Muscle of back (tissue), 13 donors: ENCODE measurements at places on chromosomes 3 and 15. TPM values are rescaled to one million over a fixed set of nuclear protein-coding genes. Genes with fewer than 3 reads are reported as not detected.
A peak's percentile ranks its signal among the peaks of the same experiment; 100 is the strongest.

Gene GLDN
- polyA plus RNA-seq, result 0.17 TPM

Gene SPTBN5
- polyA plus RNA-seq, result 2.5 TPM

Gene ARPP21
- 171 TPM for polyA plus RNA-seq

Gene GXYLT2
- polyA plus RNA-seq, result 33.5 TPM

Gene ZMYND10
- polyA plus RNA-seq, result 0.66 TPM

Gene AADAC
- 2.2 TPM for polyA plus RNA-seq

Gene ITPR1
- 16.4 TPM for polyA plus RNA-seq

Gene NR2F2
- 45.6 TPM for polyA plus RNA-seq

Gene SEMA5B
- polyA plus RNA-seq, result 19.9 TPM

GRCh38 chr3:42635111-42635510 lies 18.4 kb upstream of the ZBTB47 start:
- DNase-seq, result no peak

DNA sequence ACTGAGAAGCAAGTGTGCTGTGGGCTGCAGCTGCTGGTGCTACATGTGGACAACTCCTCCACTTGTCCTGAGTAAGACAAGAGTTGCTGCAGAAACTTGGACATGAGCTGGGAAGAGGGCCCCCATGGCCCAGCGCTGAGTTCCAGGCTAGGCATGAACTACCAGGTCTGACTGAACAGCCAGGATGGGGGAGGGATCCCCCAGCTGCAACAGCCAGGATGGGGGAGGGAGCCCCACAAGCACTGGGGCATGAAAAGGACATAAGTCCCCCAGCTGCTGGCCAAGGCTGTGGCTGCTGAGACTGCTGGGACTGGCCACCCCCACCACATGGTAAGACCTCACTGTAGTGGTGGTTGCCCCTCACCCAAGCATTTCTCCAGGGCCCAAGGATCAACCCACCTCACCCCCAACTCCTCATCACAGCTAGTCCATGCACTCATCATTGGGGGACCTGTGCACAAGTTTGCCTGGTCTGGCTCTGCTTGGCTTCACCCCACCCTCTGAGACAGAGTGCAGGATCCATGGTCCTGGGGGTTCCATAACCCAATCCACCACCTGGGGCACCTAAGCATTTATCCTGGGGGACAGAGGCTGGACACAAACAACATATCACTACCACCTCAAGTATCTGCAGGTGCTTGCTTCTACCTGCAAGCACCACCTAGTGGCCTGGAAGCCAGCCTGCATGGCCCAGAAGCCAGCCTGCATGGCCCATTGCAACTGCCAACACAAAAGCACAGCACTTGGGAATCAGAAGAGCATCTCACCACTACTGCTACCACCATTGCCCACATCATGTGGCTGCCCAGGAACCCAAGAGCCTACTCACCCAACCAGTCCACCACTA lies 84.5 kb upstream of the STT3B start:
- no peak for DNase-seq

DNA sequence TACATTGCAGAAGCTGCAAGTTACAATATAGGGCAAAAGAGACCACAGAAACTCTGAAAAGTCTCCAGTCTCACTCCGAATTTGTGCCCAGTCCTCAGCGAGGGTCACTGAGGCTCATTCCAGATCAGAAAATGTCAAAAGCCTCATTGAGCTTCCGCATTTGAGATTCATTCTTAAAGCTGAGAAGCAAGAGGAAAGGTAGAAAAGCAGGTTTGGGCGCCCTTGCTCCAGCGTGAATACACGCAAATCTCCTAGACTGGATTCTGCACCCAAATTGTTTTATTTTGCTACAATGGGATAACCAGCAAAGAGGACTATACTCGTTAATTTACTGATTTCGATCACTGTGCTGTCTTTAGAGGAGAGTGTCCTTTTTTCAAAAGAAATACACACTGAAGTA lies 212.2 kb downstream of the STT3B start:
- DNase-seq, result no peak

- no peak for DNase-seq
Observed at GRCh38 chr3:58161435-58162398, 49.1 kb downstream of the DNASE1L3 start.

GRCh38 chr3:23161896-23162570 lies 41.1 kb upstream of the UBE2E2 start:
- DNase-seq, result no peak

DNA sequence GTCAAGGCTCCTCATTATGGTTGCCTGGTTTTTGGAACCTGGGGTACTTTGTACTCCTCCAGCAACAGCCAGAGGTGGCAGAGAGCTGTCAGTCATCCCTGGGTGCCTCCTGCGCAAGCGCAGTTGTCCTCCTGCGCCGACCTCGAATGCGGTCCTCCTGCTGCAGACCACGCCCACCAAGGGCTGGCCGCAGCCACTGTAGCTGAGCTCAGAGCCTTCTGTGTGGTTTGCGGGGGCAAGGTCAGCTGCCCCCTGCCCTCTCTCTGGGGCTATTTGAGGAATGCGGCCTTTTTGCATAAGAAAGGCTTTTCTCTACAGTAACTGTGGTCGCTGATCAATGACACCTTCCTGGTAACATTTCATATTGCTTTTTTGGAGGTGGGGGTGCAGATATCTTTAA lies 131.3 kb upstream of the SNRPN start:
- peak; percentile 4 for DNase-seq

DNA sequence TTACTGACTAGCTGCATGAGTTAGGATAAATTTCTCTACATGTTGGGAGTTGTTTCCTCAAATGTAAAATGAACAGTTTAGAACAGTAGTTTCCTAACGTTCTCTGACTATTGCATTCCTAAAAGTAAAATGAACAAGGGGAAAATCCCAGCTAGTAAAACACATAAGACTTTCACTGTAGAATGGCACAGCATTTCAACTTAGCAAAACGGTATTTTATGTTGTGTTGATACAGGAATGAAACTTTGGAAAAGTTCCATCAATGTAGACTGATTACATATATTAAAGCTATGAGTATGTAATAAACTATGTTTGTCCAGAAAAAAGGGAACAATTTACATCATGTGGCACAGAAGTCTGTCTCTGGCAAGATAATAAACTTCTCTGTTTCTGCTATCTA lies 297.4 kb upstream of the EPHA3 start:
- no peak for DNase-seq

DNA sequence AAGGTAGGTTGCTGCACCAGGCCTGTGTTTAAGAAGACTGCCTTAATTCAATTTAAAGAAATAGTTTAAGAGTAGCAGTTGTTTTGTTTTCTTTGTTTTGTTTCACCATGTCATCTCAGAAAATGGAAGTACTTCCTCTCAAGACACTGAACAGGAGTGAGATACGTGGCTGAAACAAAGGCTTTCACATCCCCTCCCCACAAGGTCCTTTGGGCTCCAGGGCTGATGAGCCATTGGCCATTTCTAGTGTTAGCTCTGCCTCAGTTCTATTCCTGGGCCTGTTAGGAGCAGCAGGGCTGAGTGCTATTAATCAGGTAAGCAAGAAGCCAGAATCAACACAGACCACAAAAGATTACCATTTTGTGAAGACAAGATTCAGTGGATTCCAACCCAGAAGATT lies 132.8 kb downstream of the KCNAB1 start:
- DNase-seq, result no peak

DNA sequence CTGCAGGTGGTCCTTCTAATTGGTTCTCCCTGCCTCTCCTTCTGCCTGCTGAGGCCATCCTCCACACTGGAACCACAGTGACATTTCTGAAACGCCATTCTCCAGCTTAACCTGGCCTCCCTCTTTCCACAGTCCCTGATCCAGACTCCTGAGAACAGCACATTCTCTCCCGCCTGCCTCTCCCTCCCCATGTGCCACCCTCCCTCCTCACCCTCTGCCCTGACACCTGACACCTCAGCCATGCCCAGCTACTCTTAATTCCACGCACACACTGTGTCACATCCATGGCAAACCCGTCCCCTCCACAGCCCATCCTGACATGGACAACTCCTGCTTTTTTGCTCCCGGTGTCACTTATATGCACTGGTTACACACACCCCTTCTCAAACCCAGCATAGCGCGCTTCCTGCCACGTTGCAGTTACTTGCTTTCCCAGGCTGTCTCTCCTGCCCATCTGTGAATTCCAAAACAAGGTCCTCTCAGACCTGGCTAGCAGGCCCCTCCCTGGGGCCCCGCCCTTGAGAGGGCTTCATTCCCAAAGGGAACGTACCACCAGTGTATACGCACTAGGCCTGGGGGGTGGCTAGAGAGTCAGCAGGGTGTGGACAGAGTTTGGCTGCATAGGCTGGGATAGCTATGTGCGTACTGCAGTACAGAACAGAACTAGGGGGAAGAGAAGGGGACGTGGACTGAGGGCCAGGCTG lies 92.7 kb upstream of the BLM start:
- DNase-seq, result no peak

DNA sequence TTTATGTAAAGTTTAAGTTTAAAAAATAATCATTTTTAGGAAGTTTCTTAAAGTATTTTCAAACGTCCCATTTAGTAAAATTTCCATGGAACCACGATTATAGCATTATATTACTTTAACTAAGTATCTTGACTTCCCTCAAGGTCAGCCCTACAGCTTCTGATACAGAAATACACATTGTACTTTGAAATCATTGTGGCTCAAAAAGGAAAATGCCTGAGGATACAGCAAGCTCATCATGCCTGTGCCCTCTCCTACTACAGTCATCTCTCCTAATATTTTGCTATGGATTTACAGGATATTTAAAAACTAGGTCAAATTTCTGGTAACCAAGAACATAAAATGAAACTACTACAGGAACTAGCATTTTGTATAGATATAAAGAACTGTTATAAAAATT lies 51.8 kb downstream of the GBE1 start:
- no peak for DNase-seq

GRCh38 chr15:71686221-71687050 lies 123.9 kb upstream of the NR2E3 start:
- no peak for DNase-seq

- DNase-seq, result no peak
Observed at GRCh38 chr3:181403876-181404660, 307.7 kb upstream of the SOX2 start.

DNA sequence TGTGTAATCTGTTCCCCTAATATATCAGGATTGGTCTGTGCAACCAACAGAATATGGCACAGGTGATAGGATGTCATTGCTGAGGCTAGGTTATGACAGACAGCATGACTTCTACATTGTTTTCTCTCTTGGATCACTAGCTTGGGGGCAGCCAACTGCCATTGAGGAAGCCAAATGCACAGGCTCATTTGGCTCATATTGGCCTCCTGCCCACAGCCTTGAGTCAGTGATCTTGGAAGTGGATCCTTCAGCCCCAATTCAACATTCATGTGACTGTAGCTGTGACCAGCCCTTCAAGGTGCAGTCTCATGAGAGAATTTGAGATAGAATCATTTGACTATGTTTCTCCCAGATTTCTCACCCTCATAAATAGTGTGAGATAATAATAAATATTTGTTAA lies 675.6 kb downstream of the GRM7 start:
- no peak for DNase-seq

GRCh38 chr15:68582864-68583263 lies 4.1 kb downstream of the CORO2B start:
- no peak for DNase-seq

DNA sequence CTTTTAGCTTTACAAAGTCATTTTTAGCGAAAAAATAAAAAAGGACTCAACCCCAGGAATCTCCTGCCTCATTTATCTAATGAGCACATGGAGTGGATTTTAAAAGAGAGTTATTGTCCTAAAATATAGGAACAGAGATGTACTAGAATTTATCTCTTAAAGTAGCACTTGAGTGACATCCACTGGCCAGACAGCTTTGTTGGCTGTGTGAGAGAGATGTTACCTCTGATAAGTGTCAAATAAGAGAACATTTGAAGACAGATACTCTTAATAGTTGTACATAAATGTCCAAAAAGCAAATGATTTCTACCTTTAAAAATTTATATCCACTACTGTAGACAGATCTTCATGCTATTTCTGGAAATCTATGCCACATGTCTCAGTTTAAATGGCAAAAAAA lies 12.3 kb upstream of the MFSD1 start:
- DNase-seq, result peak; percentile 57

DNA sequence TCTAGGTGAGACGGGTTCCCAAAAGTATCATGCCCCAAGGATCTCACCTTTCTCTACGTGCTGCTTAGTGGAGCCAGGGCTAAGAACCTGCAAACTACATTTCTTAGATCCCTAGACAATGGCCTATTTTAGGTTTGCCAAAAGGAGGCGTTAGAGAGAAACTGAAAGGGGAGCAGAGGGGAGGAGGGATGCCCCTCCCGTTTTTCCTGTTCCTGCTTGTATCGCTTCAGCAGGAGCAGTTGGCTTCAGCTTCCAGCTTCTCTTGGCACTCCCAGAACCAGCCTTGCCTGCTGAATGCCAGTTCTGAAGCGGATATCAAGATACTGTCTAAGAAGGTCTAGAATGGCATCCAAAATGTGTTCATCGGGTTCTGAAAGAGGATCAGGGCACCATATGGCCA lies 58.4 kb upstream of the ABHD17C start:
- no peak for DNase-seq

DNA sequence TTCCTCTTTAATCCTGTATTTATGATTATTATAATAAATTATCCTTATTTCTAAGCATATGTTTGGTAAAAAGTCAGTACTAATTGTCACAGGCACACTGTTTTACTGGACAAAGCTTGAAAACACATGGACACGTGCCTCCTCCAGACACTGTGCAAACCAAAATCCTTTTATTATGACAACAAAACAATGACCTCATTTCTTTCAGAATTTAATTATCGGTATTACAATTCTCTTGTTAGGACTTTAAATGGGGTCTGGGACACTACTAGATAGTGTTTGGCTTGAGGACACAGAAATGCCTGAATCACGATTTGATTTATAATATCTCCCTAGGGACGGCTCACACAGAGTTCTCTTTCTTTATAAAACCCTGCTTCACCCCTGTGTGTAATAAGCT lies 107.3 kb upstream of the IGSF10 start:
- DNase-seq, result no peak

GRCh38 chr3:145981056-145981455 lies 179.9 kb downstream of the PLOD2 start:
- DNase-seq, result no peak

DNA sequence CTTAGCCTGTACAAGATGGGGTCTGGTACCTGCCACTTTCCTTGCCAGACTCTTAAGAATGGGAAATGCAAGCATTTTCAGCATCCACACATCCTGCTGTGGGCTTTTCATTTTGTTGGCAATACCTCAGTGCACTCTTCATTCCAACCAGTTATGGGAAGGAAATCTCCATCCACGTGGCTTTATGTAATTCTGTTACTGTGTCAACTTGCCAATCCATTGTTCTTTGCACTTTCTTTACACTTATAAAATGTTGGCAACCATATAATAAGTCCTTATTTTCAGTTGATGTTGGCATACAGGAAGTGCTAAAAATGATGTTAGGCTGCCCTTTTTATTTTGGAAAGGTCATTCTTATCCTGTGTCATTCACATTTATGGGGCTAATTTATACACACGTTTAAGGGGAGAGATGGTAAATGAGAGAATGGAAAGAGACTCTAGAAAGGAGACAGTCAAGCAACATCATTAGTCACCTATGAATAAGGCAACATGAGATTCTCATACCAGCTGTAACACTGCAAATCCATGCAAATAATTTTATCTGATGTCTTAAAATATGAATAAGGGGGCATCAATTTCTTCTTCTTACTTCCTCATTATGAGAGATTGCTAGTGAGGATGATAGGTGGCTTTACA lies 238.7 kb downstream of the CHST2 start:
- no peak for DNase-seq

- no peak for DNase-seq
Observed at GRCh38 chr15:57308170-57308545, 68.1 kb upstream of the CGNL1 start.
